Globus pallidus (tissue), 1 donor: ENCODE measurements at places on chromosomes 2 and 18.

GRCh38 chr2:218221000-218221399, 4.0 kb downstream of the ARPC2 start:
- DNase-seq = no peak

DNA sequence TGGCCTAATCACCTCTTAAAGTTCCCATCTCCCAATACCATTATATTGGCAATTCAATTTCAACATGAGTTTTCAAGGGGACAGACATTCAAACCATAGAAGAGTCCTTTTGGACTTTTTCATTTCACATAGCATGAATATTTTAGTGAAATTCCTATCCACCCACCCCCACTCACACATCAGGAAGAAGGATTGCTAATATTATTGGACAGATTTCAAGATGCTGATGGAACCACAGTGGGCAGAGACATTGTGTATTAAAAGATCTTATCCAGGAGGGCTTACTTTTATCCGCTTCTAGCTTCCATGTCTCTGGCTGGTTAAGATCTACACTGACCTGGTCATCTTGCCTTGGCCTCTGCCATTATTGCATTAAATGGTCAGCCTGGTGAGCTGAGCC, 297.4 kb upstream of the ACVR2A start:
- DNase-seq = no peak

GRCh38 chr2:242020196-242021004, 150.9 kb downstream of the RTP5 start:
- peak; percentile 31 for DNase-seq

- no peak for DNase-seq
Measured at GRCh38 chr18:52569492-52569891, 229.5 kb downstream of the DCC start.

- DNase-seq = no peak
Measured at GRCh38 chr2:147288131-147288530, 556.7 kb upstream of the ACVR2A start.

GRCh38 chr2:54722641-54723040, 821 bp upstream of the EML6 start:
- DNase-seq = no peak

GRCh38 chr2:238573916-238574315, 147.2 kb downstream of the ASB1 start:
- DNase-seq = no peak

DNA sequence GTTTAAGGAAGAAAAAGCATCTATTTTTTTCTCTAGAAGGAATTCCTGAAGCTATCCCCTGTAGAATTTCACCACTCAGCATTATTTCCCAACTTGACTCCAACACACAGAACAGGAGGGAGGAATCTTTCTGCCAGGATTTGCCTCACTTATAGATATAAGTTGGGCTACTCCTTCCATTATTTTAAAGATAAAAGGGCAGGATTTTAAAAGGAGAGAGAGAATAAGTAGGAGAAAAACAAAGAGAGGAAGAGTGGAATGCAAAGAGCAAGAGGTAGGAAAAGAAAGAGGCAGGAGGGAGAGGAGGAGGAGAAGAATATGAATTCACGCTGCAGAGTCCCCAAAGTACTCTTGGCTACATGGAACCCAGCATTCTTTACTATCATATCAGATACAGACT, 182.5 kb downstream of the TCF4 start:
- no peak for DNase-seq

DNA sequence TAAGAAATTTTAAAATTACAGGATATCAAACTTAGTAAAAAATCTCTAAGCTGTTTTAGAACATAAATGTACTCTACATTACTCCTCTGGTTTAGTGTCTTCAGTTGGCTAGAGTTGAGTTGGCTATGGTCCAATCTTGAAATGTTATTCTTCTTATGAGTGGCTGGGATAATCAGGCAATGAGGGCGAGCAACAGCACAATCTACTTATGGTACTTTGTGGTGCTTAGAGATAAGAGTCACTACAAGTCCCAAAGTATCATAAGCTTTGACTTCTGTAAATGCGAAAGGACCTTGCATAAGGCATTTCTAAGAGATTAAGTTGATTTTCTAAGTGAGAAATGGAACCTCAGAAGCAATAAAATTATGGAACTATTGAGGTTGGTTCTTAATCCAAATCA, 361.7 kb downstream of the GPD2 start:
- DNase-seq = no peak
